CD4-positive, alpha-beta memory T cell (primary cell): ENCODE measurements at places on chromosomes 5 and 9.
A peak's percentile ranks its signal among the peaks of the same experiment; 100 is the strongest.

DNA sequence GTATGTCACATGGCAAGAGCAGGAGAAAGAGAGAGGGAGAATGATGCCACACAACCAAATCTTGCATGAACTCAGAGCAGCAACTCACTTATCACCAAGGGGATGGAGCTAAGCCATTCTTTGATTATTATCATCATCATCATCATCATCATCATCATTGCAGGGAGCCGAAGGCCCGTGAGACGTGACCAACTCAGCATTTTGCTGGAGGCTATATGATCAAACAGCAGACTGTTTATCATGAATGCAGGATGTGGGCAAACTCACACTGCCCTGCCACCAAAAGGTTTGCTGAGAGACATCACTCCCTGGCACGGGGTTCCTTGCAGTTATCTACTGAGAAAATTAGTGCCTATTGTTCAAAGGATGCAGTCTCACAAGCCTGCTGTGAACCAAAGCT is 8.6 kb upstream of the ZNF169 start:
- DNase-seq, result peak; percentile 32

DNA sequence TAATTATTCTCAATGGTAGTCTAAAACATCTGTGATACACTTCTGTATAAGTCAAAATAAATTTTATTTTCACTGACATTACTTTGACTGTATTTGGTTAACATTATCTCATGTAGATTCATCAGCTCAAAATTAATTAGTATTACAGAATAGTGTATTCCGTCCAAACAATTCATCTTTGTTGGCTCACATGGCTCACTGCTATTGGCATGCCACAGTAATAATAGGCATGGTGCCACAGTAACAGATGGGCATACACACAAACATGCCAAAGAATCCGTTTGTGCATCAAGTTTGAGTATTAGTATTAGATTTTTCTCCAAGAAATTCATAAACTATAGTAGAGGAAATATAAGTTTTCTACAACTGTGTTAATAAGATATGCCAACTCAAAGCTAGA is 14.2 kb downstream of the AP3B1 start:
- no peak for DNase-seq

GRCh38 chr5:143842920-143843319 is 31.0 kb downstream of the HMHB1 start:
- no peak for DNase-seq

- DNase-seq, result no peak
Observed at GRCh38 chr5:94908889-94909480, 290.5 kb downstream of the SLF1 start.

- no peak for DNase-seq
Observed at GRCh38 chr5:121870489-121870888, 18.8 kb downstream of the FTMT start.

- DNase-seq, result no peak
Observed at GRCh38 chr5:132777209-132778069, at the start of gene SEPTIN8. SEPTIN8 (minus strand) TSS chr5:132777239; CDS start chr5:132777137, 102 bp downstream.

- no peak for DNase-seq
Observed at GRCh38 chr5:169333518-169333917, 32.6 kb upstream of the SLIT3 start.

GRCh38 chr5:43543434-43543833 is 13.4 kb downstream of the PAIP1 start:
- DNase-seq, result no peak

GRCh38 chr5:141042555-141042954 is 8.6 kb upstream of the PCDHB1 start:
- DNase-seq, result no peak

DNA sequence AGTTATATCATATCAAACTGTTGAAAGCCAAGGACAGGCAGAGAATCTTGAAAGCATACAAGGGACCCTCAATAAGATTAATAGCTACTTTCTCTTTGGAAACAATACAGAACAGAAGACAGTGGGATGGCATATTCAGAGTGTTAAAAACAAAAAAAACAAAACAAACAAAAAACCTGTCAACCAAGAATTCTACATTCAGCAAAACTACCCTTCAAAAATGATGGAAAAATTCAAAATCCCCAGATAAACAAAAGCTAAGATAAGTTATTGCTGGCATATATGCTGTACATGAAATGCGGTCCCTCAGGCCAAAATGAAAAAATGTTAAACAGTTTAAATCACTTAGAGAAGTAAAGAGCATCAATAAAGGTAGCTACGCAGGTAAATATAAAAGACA is 425.1 kb downstream of the ACTL7B start:
- no peak for DNase-seq

DNA sequence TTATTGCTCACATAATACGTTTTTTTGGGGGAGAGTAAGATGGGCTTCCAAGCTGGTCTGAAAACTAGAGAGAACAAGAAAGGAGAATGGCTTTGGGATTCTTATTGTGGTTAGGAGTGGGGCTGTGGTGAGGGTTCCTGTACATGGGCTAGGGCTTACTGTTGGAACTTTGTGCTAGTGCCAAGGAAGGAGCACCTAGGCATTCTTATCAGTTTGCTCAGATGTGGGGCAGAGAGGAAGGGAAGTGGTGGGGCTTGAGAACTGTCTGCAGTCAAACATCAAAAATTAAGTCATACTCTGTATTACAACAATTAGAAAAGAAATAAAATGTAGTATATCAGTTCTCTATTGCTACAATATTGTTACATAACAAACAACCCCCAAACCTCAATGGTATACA is 4.0 kb upstream of the THBS4 start:
- no peak for DNase-seq

- DNase-seq, result no peak
Observed at GRCh38 chr9:136927343-136928271, 16.9 kb downstream of the FBXW5 start.

GRCh38 chr9:12697719-12698118 is 4.5 kb downstream of the TYRP1 start:
- DNase-seq, result no peak

DNA sequence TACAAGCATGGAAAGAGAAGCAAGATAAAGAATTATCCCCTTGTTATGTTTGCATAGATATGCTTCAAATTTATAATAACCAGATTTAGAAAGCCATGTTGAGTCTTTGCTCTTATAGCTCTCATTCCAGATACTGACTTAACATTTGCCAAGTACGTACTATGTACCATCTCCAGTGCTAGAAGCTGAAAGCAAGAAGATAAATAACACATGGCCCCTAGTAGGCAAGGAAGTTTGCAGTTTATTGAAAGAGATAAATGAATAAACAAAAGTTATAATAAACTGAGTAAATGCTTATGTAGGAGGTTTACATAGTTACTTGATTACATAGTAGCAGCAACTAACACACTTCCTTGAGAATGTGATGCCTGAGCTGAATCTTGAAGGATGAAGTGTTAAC is 628.4 kb downstream of the HINT1 start:
- no peak for DNase-seq

DNA sequence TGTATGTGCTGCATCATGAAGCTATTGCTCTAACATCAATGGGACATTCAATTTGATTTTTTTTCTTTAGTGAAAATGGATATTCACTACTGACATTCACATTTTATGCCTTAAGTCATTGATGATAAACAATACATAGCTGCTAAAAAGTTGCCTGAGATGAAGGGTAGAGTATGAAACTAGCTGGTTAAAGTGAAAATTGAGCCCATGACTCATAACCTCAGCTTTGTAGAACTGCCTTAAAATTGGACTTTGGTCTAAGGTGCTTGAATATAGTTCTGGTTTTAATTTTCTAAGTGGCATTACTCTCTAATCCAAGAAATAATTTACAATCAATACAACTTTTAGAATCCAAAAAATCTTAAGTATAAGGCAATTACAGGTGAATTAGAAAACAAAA is 740.4 kb upstream of the RIOK2 start:
- no peak for DNase-seq

- no peak for DNase-seq
Observed at GRCh38 chr5:178476972-178477754, 113.0 kb downstream of the COL23A1 start.

DNA sequence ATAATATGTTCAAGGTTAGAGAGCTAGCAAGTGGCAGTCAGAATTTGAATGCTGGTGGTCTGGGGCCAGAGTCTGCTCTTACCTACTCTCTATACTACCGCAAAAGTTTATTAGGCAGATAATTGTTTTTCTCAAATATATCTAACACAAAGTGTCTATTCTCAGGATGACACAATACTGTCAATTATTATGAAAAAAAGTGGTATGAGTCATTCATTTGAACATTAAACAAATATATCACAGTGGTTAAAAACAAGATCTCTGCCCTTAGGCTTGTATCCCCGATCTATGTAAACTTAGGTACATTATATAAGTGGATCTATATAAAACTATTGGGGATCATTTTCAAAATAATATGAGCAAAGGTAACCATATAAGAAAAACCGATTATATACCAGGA is 354.9 kb downstream of the CETN3 start:
- DNase-seq, result no peak

DNA sequence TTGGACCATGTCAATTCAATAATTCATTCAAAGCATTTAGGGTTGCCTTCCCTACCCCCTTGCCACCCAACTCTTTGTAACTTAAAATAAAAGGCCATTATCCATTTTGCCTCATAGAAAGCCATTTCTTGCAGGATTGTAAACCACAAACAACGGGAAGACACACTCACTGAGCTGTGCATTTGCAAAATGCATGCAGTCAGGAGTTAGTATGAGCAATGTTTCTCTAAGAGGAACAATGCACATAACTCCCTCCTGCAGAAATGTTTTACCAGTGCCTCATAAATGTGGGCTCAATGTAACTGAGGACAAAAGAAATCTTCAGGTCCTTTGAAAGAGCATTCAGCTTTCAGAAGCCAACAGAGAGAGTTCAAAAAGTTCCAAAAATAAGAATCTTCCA is 98.5 kb upstream of the ABCA1 start:
- DNase-seq, result no peak

GRCh38 chr9:100131216-100131615 is 32.2 kb downstream of the INVS start:
- no peak for DNase-seq

GRCh38 chr5:7802855-7803254 is 48.1 kb downstream of the CFAP90 start:
- no peak for DNase-seq

GRCh38 chr9:95261890-95262289 is 55.6 kb downstream of the FANCC start:
- no peak for DNase-seq

DNA sequence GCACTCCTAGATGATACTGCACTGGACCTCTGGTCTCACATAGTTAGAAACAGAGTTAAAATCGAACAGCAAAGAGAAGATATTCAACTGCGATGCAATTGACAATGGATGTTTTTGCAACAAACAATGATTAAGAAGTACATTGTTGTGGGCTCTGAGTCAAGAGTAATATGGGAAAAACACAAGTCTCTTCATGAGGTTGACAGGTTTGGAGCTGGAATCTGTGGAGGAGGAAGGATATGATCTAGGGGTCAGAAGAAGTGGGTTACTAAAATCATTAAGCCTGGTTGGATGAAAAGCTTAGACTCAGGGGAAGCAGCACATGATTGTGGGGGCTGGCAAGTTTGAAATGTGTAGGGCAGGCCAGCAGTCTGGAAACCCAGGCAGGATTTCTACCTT is 53.1 kb downstream of the PDCD1LG2 start:
- DNase-seq, result no peak

GRCh38 chr9:365436-365835 is 150.8 kb downstream of the DOCK8 start:
- no peak for DNase-seq

DNA sequence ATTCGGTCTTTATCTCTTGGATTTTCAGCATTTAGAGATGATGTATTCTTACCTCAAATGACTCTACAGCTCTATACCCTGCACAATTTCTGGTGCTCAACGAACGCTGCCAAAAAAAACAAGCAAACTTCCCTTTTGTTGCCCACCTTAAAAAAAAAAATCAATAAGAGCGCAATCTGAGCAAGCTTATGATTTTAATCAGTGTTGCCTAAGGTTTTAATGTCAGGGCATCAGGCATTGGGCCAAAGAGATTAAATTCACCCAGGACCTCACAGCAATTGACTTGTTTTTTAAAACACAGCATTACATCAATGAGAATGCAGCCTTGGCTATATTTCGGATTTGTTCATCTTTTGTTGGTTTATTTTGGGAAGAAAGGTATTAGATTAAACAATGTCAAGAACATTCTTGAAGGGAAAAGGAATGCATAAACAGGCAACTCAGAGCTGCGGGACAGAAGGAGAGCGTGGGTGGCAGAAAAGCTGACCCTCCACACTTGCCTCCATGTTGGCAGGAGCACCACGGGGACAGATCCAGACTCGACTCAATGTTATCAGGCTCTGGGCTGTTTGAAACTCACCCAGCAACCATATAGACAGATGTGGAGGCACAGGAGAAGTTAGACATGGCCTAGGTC is 127.5 kb upstream of the DAPK1 start:
- no peak for DNase-seq

GRCh38 chr9:92488681-92489550 is 6.6 kb upstream of the ASPN start:
- no peak for DNase-seq

DNA sequence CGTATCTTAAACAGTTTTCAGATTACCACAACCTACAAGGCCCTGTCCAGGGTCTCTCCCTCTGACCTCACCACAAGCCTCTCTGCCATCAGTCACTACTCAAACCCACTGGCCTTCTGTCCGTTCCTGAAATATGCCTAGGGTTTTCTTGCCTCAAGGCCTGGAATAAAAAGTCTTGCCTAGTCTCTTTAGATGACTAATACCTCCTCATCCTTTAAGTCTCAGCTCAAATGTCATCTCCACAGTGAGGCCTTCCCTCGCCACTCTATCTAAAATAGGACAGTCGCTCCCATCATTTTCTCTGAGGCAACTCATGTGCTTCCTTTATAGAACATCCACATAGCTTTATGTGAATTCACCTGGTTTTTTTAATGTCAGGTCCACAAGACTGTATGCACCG is 5.2 kb downstream of the DENND1A start:
- DNase-seq, result no peak

DNA sequence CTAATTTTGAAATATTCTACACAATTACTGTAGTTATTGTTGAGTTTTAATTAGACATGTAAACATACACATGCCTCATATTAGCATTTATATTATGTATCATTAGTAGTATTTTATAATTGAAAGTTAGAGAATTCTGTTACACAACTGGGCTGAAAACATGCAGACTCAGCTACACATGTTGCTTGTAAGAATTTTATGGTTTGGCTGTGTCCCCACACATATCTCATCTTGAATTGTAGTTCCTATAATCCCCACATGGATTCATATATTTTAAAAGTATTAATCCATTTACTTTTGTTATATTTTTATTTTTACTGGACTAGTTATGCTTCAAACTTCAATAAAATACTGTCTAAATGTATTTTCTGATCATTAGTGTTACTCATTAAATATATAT is 2075.3 kb upstream of the C9orf72 start:
- no peak for DNase-seq

DNA sequence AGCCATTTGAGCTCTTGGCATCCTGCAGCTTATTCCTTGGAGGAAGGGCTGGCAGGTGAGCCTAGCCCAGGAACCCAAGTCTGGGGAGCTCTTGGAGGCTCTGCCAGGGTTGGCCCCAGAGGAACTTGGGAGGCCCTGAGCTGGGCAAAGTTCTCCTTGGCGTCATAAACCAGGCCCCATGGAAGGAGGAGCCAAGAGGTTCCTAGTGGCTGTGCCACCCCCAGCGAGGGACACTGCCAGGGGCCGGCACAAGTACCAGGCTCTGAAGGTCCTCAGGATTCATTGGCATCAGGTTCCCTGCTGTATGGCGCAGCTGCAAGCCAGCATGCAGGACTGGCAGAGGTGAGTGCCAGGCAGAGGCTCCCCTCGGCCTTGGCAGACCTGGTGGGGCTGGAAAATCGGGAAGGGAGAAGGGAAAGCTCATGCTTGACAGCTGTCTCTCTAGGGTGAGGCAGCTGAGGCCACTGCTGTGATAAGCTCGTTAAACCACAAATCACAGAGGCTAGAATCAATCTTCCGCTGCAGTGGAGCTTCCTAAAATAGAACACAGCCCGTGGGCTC is 54.6 kb upstream of the SYNPO start:
- DNase-seq, result no peak
